ENCODE measurements at places on chromosomes 7 and 10. TPM values are rescaled to one million over a fixed set of nuclear protein-coding genes. Genes with fewer than 3 reads are reported as not detected.

The NPC1L1 gene
- 0.21 TPM for total RNA-seq

The ENKUR gene
- not detected for total RNA-seq

The KCND2 gene
- total RNA-seq = not detected

The NODAL gene
- total RNA-seq = not detected

- H3K4me1 ChIP-seq = no peaks in the 10 kb centered on the region
- H3K4me3 ChIP-seq = no peak overlapping the region
- H3K27ac ChIP-seq = no peak overlapping the region
- DNase-seq = no peak
- H3K27me3 ChIP-seq = no peaks in the 10 kb centered on the region
Measured at GRCh38 chr7:41098846-41099245, 604.0 kb downstream of the INHBA start.

DNA sequence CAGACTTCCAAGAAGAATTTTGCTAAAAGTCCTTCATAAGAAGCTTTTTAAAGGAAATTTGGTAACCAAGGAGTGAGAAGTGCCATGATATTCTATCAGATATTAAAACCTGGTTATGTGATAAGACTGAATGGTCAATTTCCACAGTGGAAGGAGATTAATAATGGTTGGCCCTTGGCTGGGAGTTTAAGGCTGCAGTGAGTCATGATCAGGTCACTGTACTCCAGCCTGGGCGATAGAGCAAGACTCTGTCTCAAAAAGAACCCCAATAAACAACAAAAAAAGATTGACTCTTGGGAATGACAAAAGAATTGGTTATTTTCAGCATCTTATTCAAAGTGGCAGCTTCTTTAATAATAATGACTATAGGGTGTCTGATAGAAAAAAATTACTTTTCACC lies 37.2 kb downstream of the EXOC4 start:
- no peaks in the 10 kb centered on the region for H3K4me1 ChIP-seq
- H3K4me3 ChIP-seq = no peak overlapping the region
- no peak overlapping the region for H3K27ac ChIP-seq
- H3K27me3 ChIP-seq = no peaks in the 10 kb centered on the region
- H3K36me3 ChIP-seq = peaks cover 27% of the 10 kb centered on the region
- no peak for DNase-seq

DNA sequence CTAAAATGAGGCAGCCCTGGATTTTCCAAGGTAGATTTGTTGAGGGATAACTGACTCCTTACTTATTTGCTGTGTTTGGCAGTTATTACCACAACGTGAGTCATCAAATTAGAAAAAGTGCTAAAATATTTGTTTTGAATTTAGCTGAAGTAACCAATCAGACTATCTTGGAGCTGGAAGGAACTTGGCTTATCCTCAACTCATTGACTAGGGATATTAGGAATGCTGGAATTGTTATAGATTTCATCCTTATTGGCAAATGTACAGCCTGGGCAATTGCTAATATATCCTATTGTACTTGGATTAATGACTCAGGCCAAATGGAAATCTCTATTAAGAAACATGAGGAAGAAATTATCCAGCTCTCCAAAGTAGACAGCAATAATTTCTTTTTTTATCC lies 1189.0 kb upstream of the LRRN3 start:
- no peak for DNase-seq
- H3K4me1 ChIP-seq = no peaks in the 10 kb centered on the region
- no peaks in the 10 kb centered on the region for H3K36me3 ChIP-seq
- no peaks in the 10 kb centered on the region for H3K27me3 ChIP-seq

GRCh38 chr10:5960070-5960972 lies 17.0 kb downstream of the IL15RA start:
- H3K27me3 ChIP-seq = no peaks in the 10 kb centered on the region
- no peak for DNase-seq
- H3K36me3 ChIP-seq = peaks cover 6% of the 10 kb centered on the region
- no peak overlapping the region for H3K27ac ChIP-seq
- H3K4me3 ChIP-seq = no peak overlapping the region
- no peaks in the 10 kb centered on the region for H3K4me1 ChIP-seq

GRCh38 chr10:79398642-79399041 lies 46.8 kb downstream of the ZCCHC24 start:
- H3K4me1 ChIP-seq = no peaks in the 10 kb centered on the region
- H3K27ac ChIP-seq = no peak overlapping the region

- no peak for DNase-seq
- H3K27ac ChIP-seq = no peak overlapping the region
- H3K27me3 ChIP-seq = no peaks in the 10 kb centered on the region
- no peak overlapping the region for H3K4me3 ChIP-seq
- H3K36me3 ChIP-seq = no peaks in the 10 kb centered on the region
Measured at GRCh38 chr10:60573336-60573735, 183.7 kb upstream of the ANK3 start.

DNA sequence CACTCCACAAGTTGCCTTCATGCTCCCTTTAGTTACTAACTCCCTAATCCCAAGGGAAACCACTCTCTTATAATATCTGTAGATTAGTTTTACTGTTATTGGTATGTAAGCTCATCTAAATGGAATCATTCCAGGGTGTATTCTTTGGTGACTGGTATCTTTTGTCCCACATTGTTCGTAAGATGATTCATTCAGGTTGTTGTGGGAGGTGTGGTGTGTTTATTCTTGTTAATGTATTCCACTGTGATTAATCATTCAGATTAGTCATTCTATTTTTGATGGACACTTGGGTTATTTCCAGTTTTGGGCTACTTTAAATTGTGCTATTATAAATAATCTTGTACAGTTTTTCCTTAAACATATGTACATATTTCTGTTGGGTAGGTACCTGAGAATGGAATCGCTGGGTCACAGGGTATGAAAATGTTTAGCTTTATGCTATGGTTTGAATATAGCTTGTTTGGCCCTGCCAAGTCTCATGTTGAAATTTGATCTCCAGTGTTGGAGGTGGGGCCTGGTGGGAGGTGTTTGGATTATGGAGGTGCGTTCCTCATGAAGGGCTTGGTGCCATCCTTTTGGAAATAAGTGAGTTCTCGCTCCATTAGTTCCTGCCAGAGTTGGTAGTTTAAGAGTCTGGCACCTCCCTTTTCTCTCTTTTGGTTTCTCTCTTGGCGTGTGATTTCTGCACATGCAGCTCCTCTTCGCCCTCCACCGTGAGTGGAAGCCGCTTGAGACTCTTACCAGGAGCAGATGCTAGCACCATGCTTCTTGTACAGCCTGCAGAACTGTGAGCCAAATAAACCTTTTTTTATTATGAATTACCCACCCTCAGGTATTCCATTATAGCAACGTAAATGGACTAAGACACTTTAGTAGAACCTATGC lies 13.8 kb downstream of the BTRC start:
- no peaks in the 10 kb centered on the region for H3K27me3 ChIP-seq
- DNase-seq = no peak
- H3K27ac ChIP-seq = no peak overlapping the region
- H3K36me3 ChIP-seq = no peaks in the 10 kb centered on the region
- H3K4me1 ChIP-seq = no peaks in the 10 kb centered on the region

DNA sequence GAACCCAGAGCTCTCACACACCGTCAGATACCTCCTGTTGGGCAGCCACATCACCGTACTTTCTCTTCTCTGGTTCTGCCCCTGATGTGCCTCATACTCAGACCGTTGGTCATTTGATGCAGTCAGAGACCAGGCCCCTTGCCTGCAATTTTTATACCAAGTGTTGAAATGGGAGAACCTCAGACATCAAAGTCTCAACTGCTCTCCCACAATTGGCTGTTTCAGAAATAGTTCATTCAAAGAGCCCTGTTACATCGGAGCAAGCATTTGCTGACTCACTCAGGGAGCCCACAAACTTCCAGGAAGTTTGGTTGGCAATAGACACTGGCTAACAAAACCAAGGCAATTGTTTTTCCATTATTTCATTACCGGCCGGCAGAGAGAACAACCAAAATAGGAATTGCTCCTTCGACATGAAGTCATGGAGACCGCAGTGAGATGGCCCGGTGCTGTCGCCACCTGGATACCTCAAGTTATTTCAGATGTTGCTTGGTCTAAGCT lies 33.5 kb upstream of the ADAM12 start:
- H3K27ac ChIP-seq = no peak overlapping the region
- no peaks in the 10 kb centered on the region for H3K36me3 ChIP-seq
- no peaks in the 10 kb centered on the region for H3K4me1 ChIP-seq

DNA sequence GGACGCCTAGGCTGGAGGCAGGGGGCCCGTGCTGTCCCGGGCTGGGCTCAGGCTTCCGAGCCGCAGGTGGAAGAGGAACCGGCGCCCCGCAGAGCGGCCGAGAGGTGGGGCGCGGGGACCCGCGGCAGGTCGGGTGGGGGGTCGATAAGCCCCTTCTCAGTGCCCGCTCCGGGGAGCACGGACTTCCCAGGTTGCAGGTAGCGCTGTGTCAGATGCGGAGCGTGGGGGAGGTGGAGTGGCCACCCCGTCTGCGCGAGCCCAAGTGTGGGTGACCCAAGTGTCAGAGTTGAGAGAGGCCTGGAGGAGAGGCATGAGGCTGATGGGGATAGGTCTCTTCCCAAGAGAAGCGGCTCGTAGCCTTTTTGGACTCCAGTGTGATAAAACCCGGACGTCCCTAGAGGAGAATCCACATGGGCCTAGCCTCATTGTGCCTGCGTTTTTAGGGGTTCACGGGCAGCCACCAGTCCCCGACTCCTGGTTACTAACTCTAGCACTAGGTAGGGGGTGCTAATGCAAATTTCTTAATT lies 580 bp downstream of the EEPD1 start:
- no peaks in the 10 kb centered on the region for H3K27me3 ChIP-seq
- H3K27ac ChIP-seq = peak overlapping the region; percentile 73
- no peaks in the 10 kb centered on the region for H3K36me3 ChIP-seq
- peaks cover 16% of the 10 kb centered on the region for H3K4me1 ChIP-seq

GRCh38 chr7:95608359-95609173 lies 12.2 kb upstream of the PDK4 start:
- no peak overlapping the region for H3K27ac ChIP-seq
- no peak for DNase-seq

DNA sequence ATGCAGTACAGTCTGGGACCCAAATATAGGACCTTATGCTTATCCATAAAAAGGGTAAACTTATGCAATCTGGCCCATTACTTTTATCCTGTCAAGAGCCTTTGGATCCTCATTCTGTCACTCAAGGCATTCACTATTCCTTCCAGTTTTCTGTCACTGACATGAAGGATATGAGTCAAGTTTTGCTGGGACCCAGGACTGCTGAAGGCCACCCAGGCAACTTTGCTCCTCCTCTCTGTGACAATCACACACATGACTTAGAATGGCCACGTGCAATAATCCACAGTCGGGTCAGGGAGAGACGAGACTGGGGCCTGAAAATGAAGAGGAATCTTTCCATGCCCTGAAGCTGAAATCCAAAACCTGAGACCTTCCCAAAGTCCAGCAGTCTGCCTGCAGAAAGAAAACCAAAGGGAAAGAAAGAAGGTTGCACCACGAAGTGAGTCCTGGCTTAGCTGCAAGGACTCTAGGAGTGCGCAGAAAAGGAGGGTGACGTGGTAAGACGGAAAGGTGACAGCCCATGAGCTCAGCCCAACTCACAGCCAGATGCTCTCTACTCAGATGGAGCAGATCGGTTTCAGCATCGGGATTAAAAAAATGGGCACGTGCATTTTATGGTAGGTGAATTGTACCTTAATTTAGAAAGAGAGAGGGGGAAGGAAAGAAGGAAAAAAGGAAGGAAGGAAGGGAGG lies 67.2 kb downstream of the VOPP1 start:
- H3K4me3 ChIP-seq = no peak overlapping the region
- no peak for DNase-seq
- H3K27ac ChIP-seq = no peak overlapping the region
- peaks cover 10% of the 10 kb centered on the region for H3K4me1 ChIP-seq
- H3K36me3 ChIP-seq = no peaks in the 10 kb centered on the region
- no peaks in the 10 kb centered on the region for H3K27me3 ChIP-seq

DNA sequence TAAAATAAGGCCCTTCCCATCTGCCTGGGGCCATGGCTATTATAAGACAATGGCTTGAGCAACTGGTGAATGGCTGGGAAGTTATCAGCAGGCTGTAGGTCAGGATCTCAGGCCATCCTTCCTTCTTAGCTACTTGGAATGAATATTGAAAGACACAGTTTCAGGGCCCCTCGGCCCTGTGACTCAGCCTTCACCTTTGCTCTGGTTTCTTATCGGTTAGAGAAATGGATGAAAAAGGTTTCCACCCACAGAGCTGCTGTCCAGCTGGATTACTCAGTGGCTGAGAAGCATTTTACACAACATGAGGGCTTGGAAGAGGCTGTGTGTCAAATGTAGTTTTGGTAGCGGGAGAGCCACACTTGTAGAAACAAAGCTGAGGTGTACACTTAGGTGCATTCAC lies 9.4 kb downstream of the ACSL5 start:
- peaks cover 13% of the 10 kb centered on the region for H3K4me1 ChIP-seq
- no peak for DNase-seq
- no peak overlapping the region for H3K27ac ChIP-seq

GRCh38 chr10:115355162-115355760 lies 262.1 kb downstream of the ATRNL1 start:
- H3K27ac ChIP-seq = no peak overlapping the region
- no peaks in the 10 kb centered on the region for H3K36me3 ChIP-seq
- no peaks in the 10 kb centered on the region for H3K4me1 ChIP-seq
- H3K27me3 ChIP-seq = no peaks in the 10 kb centered on the region

- H3K4me3 ChIP-seq = no peak overlapping the region
- no peak for DNase-seq
- H3K27ac ChIP-seq = no peak overlapping the region
- no peaks in the 10 kb centered on the region for H3K27me3 ChIP-seq
- H3K4me1 ChIP-seq = peaks cover 7% of the 10 kb centered on the region
Measured at GRCh38 chr10:124073978-124074377, 19.4 kb downstream of the CHST15 start.

- H3K4me3 ChIP-seq = no peak overlapping the region
- H3K4me1 ChIP-seq = no peaks in the 10 kb centered on the region
- no peak for DNase-seq
- no peak overlapping the region for H3K27ac ChIP-seq
Measured at GRCh38 chr7:99525713-99526440, 21.4 kb downstream of the ZKSCAN5 start.

DNA sequence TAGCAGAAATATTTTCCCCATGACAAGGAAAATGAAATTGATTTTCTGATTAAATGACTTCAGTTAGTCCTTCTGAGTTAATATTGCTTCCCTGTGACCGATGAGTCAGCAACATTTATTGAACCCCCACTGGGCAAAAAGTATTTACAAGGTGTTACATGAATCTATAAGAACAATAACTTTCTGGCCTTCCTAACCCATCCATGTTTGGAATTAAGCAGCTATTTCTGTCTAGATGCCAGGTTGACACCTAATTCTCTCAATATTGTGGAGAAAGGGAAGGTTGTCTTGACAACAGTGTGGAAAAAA lies 112.9 kb upstream of the JAZF1 start:
- H3K4me3 ChIP-seq = no peak overlapping the region
- H3K27ac ChIP-seq = no peak overlapping the region
- no peaks in the 10 kb centered on the region for H3K27me3 ChIP-seq
- no peaks in the 10 kb centered on the region for H3K36me3 ChIP-seq
- DNase-seq = no peak

GRCh38 chr10:100327007-100327717 lies 2.9 kb downstream of the PKD2L1 start:
- H3K4me3 ChIP-seq = no peak overlapping the region
- H3K27ac ChIP-seq = no peak overlapping the region
- peak; percentile 19 for DNase-seq
- H3K4me1 ChIP-seq = no peaks in the 10 kb centered on the region
- H3K36me3 ChIP-seq = no peaks in the 10 kb centered on the region
- no peaks in the 10 kb centered on the region for H3K27me3 ChIP-seq

GRCh38 chr10:65943451-65943850 lies 982.4 kb upstream of the LRRTM3 start:
- no peaks in the 10 kb centered on the region for H3K27me3 ChIP-seq
- H3K36me3 ChIP-seq = no peaks in the 10 kb centered on the region
- no peaks in the 10 kb centered on the region for H3K4me1 ChIP-seq
- DNase-seq = no peak

Measured in naive thymus-derived CD4-positive, alpha-beta T cell (primary cell).